NCI-H187 treated with DMSO at 0.1 percent for 48 hours (cell line): ENCODE measurements at places on chromosomes 13 and 19.

DNA sequence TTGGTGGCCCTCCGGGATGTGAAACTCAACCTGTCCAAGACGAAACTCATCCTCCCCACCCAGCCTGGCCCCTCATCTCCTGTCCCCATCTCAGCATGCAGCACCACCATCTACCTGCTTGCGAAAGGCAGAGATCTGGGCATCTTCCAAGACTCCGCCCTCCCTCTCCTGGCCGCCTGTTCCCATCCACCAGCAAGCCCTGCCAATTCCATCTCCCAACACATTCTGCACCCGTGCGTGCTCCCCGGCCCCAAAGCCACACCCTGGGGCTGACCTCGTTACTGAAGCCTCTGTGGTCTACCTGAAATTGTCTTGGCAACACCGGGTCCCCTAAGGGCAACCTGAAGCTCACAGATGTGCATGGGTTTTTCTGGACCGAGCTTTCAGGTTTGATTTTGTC is 13.2 kb upstream of the CAMSAP3 start:
- no peak for DNase-seq

GRCh38 chr13:41386211-41386610 is 71.1 kb upstream of the RGCC start:
- DNase-seq: no peak

GRCh38 chr19:1079566-1080111 is 12.7 kb downstream of the ARHGAP45 start:
- DNase-seq: no peak

DNA sequence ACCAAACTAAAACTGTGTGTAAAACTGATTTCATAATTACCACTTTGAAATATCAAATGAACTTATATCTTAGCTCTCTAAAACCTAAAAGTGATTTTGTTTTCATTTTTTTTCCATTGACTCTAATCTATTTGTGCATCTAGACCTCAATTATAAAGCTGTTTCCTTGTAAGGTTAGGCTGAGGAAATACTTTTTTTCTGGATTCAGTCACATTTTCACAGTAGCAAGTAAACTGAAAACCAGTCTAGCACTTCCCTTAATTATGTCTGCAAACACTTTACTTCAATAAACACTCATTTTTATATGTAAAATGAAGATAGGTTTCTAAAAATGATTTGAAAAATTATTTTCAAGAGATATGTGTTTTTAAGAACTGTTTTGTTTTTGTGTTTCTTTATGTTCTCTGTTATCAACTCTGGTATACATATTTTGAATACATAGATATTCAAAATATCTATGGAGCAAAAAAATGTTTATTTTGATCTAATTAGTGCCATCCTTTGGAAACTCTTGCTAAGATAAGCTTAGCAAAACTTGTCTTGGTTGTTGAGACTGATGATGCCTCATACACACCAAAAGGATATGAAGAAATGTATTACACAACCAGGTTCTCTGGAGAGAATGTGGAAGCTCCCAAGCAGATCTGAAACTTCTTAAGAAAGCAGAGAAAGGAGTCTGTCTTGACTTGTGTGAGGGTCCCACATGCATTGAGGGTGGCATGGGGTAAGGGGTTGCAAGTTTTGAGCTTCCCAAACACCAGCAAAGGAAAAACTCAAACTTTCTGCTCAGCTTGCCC is 1887.4 kb downstream of the PCDH9 start:
- no peak for DNase-seq

DNA sequence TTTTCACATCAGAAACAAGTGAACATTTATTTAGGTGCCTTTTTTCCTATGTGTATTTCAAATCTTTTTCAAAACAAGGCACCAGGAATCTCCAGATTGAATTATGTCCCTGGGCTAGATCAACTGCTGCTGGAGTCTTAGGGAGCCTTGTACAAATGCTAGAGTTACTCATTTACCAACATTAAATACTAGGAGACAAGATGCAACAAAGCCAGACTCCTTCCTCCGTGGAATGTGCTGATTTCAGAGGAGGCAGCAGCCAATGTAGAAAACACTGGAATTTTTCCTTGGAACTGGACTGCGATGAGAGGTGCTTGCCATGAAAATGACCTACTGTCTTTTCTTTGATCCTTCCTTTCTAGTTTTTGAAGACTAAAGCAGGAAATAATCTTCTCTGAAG is 1514.7 kb upstream of the MIR17HG start:
- DNase-seq: no peak

- no peak for DNase-seq
Observed at GRCh38 chr19:38617283-38617763, 430 bp downstream of the MAP4K1 start.

- no peak for DNase-seq
Observed at GRCh38 chr19:4027146-4027545, 19.6 kb downstream of the PIAS4 start.

GRCh38 chr13:93098972-93099371 is 127.6 kb upstream of the GPC6 start:
- DNase-seq: no peak

DNA sequence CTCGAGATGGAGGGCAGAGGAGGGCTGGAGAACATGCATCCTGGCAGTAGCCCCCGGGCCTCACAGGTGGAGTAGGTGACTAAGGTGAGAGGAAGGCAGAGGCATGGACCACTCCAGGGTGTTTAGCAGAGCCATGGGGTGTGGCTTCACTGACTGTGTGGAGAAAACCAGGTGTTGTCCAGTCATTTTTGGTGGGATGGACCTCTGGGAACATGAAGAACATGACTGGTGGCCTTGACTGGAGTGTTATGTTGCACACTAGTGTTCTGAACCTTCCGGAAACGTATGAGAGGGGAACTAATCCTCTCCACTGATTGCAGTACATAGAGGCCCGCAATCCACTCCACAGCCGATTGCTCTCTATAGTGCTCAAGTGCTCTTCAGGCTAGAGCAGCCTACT is 16.9 kb downstream of the MED26 start:
- DNase-seq: no peak

DNA sequence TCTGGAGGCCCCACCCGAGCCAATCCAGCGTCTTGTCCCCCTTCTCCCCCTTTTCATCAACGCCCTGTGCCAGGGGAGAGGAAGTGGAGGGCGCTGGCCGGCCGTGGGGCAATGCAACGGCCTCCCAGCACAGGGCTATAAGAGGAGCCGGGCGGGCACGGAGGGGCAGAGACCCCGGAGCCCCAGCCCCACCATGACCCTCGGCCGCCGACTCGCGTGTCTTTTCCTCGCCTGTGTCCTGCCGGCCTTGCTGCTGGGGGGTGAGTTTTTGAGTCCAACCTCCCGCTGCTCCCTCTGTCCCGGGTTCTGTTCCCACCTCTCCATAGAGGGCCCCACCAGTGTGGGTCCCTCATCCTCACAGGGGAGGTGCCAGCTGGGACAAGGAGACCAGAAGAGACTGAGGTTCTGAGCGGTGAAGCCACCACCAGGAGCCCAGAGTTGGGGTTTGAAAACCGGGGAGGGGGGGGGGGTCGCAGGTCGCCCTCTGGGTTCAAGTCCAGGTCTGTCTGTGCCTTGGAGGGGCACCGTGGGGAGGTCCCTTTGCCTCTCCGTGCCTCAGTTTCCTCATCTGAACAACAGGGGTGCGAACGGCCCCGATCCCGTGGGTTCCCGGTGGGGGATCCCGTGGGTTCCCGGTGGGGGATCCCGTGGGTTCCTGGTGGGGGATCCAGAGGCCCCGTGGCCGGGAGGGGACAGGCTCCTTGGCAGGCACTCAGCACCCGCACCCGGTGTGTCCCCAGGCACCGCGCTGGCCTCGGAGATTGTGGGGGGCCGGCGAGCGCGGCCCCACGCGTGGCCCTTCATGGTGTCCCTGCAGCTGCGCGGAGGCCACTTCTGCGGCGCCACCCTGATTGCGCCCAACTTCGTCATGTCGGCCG is at the start of gene ELANE:
Gene ELANE, plus strand, starts transcription at position 168 of the 878 bp plus-strand sequence. Its CDS starts 26 bp downstream, at position 194.
- DNase-seq: no peak

- DNase-seq: no peak
Observed at GRCh38 chr13:29587645-29588044, 7.8 kb downstream of the SLC7A1 start.

DNA sequence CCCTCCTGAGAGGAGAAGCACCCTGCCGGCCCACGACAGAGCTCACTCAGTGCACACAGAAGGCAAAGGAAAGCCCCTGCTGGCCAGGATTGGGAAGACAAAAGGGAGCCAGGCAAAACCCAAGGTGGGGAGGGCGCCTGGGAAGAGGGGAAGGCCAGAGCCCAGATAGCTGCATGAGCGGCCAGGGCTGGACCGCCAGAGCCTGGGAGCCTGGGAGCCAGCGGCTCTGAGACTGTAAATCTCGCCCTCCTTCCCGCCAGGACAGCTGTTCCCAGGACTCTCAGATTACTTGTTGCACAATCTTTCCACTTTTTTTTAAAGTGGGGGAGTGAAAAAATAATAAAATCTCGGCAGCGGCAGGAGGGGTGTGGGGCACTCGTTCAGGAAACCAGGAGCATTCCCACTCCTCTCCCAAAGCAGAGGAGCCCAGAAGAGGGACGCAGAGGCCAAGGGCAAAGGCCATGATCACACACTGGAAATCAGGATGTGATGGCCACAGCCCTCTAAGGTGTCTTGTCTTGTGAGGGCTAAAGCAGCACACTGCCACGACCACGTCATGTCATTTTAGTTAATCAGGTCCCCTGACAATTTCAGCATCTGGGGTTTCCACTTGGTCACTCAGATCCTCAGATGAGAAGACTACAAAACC is 19.6 kb upstream of the EPHX3 start:
- no peak for DNase-seq

DNA sequence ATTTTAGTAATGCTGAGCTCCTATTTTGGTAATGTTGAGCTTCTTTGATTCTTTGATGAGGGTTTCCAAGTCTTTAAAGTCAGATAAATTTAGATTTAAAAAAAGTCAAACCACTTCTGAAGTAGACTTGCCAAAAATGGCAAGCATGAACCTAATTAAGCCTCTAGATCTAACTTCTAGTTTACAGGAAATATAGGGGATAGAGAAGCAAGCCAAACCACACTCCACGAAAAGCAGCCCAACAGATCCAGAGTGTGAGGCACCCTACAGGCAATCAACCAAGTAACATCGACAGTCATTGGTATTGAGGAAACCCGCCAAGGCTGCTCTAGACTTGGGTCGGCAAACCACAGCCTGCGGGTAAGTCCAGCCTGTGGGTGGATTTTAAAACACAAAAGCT is 3.7 kb downstream of the GGACT start:
- DNase-seq: no peak

DNA sequence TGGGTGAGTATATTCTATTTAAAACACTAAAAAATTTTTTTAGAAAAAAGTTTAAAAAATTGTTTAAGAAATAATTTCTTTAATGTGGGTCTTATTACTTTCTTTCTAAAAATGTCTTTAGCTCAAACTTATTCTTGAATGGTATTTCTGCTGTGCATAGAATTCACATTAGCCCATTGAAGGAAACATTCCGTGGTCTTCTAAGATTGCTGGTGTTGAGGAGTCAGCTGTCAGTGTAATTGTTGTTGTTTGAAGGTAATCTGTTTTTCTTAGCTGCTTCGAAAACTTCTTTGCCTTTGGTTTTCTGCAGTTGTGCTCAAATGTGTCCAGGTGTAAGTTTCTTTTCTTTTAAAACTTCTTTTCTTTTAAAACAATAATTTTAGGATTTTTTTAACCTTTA is 85.4 kb upstream of the KLF12 start:
- DNase-seq: no peak

- no peak for DNase-seq
Observed at GRCh38 chr19:55346725-55347441, 7.2 kb downstream of the KMT5C start.

- no peak for DNase-seq
Observed at GRCh38 chr19:38452430-38453366, 19.2 kb downstream of the RYR1 start.

- DNase-seq: no peak
Observed at GRCh38 chr13:73403355-73404120, 344.7 kb downstream of the KLF5 start.

DNA sequence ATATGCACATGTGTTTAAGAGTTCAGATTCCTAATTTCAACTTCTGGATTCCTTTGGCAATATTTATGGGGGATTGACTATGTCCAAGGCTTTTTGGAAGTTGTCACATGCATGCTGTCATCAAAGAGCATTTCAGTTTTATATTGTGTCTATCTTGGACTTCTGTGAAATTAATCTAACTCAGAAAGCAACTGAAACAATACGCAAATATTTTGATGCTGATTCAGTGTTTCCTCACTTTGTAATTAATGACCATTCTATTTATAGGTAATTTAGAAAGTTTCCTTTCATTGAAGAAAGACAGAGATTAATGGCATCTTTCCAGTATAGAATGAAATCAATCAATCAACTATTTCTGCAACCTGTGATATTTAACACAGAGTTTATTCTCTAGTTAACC is 550.1 kb downstream of the PCDH9 start:
- no peak for DNase-seq

GRCh38 chr13:111092685-111093084 is 22.4 kb upstream of the ARHGEF7 start:
- DNase-seq: no peak

DNA sequence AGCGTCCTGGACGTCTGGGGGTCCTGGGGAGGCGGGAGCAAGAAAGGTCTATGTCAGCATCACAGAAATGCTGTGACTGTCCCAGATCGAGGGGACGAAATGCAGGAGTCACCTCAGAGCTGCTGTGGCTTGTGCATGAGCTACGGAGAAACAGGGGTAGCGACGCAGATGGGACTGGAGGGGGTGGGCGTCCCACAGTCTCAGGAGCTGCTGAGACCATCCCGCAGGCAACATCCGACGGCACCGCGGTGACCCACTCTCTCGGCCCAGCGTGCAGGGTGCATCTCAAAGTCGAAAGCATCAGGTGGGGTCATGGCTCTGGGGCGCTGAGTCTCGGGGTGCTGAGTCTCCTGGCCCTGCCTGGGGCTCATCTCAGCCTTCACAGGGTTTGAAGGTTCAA is 37.4 kb upstream of the C13orf46 start:
- DNase-seq: no peak

GRCh38 chr13:25963674-25964073 is 88.1 kb downstream of the SHISA2 start:
- DNase-seq: no peak

DNA sequence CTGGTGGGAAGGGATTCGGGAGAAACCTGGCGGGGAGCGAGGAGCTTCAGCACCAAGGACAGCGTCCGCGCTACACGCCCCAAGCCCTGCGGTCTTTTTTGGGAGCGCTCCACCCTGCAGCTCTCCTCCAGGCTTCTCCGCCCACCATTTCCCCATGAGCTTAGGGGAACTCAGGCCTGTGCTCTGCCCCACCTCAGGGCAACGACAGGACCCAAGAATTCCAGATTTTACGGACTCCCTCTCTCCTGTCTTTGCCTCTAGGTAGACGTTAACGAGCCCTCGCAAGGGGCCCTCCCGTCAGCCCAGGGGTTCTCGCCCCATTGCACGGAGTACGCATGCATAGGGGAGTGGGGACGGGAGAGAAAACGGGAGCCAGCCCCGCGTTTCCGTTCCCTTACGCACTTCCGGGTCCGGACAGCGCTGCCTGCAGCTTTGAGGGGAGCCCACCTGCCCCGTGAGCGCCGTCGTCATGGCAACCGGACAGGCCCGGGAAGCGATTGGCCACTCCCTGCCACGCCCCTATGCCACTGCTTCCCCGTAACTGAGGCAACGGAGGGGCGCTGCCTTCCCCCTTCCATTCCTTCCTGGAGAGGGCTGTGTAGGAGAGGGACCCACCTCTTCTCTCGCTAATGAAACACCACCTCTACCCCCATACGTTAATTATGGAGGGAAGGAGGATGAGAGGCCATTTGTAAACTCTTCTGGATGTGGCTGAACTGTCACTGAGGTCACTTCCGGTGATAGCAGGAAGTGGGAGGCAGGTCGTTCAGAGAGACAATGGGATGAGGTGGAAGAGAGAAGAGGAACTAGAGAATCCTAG is 20.8 kb downstream of the NOVA2 start:
- DNase-seq: no peak

GRCh38 chr19:48239582-48240141 is 16.1 kb downstream of the CARD8 start:
- DNase-seq: no peak
